ENCODE measurements at places on chromosomes 2 and 18.

GRCh38 chr18:3297025-3297984 is 35.4 kb downstream of the MYL12B start:
- DNase-seq = peak; percentile 90

GRCh38 chr2:96104487-96104861 is 11.9 kb downstream of the ADRA2B start:
- no peak for DNase-seq

DNA sequence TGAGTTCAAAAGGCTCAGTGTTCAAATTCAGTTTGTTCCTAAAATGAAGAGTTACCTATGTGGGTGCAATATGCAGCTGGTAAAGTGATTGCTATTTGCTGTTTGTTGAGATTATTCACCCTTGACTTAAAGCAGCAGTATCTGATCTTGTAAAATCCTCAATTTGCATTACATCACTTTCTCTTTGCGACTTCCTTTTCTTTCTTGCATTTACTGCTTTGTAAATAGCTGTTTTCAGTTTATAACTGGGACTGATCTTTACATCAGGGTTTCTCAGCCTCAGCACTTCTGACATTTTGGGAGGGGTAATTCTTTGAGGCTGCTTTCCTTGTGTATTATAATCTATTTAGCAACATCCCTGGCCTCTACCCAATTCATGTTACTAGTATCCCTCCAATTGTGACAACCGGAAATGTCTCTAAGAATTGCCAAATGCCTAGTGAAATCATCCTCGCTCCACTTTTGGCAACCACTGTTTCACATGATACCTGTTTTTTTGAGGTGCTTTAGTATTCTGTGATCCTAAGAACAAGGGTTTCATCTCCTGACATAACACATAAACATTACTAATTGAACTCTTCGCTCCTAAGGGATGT is 12.1 kb upstream of the ERCC3 start:
- DNase-seq = no peak

DNA sequence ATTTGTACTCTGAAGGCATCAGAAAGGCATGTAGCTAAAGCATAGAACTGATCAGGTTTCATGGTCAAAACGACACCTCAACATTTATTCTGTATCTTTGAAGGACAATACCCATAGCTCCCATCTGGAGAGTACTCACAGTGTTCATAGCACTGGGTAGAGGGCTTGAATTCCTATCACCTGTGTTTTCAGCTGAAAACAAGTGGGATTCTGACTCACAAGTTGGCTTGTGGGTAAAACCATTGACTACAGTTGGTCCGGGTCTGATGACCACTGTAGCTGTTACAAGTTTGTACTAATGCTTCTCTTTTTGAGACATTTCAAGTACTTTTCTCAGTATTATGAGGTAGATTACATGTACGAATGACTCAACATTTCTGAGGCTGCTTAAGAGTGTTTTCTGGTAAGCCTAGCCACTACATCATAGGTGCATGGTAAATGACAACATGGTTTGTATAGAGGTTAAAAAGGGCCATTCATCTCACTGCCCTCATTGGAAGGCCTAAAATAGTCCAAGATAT is 68.6 kb upstream of the PELI1 start:
- DNase-seq = no peak

GRCh38 chr2:44360749-44361329 is 455 bp downstream of the PREPL start:
- DNase-seq = peak; percentile 59
